ENCODE measurements at places on chromosomes 7 and 10.

- no peak for DNase-seq
Observed at GRCh38 chr7:1937252-1937605, 267.2 kb downstream of the ELFN1 start.

DNA sequence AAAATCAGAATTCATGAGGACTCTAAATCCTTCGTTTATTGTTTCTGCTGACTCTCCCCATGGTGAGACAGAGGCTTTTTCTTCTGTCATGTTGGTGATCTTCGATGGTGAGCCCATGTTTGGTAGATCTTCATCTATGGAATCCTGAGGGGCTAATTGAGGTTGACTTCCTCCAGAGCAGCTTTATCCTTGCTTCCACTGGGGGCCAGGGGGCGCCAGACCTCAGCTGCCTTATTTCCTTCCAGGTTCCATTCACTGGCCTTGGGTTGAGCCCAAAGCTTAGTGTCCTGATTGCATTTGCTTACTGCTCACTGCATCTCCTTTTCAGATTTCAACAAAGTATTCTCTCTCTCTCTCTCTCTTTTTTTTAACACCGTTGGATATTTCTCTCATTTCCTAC, 80.7 kb downstream of the GCC1 start:
- peak; percentile 72 for DNase-seq

DNA sequence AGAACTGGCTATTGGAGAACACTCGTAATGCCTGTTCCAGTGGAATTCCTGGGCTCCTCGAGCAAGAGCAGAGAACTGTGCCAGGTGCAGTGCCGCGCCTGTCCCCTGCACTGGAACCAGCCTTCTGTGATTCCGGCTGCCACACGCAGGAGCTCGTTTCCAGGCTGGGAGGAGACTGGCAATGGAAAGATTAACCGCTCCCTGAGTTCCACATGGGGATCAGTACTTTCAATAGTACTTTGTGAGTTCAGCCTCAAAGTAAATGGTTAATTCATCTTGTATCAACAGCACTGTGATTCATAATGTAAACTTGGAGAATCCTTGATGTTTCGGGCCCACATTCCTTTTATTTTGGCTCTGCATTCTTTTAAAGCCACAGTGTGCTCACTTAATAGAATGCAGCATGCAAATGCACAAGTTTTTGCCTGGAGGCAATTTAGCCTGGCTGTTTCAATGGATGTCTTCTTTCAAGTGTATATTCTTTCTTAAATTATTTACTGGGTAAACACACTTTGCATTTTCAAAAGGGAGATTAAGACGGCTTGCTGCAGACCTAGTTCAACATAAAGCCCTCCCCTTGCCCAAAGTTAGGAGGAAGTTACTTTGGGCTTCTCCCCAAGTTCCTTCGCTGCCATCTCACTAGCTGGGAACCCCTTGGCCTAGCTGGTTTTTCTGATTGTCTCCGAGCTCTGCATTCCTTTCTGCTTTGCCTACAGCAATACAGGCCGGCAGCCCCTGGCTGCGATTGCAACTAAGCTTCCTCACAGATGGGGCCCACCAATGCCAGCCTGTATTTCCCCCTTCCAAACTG, 138.1 kb upstream of the TCF7L2 start:
- DNase-seq = no peak

DNA sequence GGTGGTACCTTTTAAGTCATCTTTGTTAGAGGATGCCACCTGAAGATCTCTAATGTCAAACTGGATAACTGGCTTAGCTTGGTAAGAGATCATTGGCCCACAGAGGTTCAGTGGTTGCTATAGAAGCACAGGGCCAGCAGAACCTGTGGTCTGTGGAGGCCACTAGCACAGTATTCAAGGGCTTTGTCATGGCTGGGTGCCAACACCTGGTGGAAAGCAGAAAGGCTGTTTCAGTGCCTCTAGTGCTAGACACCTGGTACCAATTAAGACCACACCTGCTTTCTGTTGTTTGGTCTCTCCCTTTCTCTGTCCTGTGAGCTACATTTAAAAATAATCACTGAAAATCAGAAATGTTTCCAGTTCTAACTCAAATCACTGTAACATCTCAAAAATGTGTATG, 10.0 kb upstream of the PCGF5 start:
- DNase-seq = no peak

- no peak for DNase-seq
Observed at GRCh38 chr10:24681572-24682088, 42.1 kb downstream of the ARHGAP21 start.

GRCh38 chr7:69934144-69934903, 336.0 kb downstream of the AUTS2 start:
- DNase-seq = no peak

DNA sequence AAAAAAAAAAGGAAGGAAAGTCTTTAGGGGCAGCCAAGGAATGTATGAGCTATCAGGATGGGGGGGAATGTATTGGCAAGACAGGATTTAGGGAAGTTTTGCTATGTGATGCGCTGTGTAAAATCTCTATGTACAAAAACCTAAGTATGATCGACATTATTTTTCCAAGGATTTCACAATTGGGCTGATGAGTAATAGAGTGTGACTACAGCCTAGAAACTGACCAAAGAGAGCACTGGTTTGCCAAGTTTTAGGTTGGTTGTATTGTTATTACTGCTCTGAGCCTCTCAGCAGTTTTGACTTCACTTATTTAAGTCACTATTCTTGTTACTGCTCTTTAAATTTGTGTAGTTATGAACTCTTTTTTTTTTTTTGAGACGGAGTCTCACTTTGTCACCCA, 107.3 kb downstream of the NRCAM start:
- DNase-seq = no peak

GRCh38 chr7:49112222-49112621, 187.9 kb downstream of the CDC14C start:
- no peak for DNase-seq

DNA sequence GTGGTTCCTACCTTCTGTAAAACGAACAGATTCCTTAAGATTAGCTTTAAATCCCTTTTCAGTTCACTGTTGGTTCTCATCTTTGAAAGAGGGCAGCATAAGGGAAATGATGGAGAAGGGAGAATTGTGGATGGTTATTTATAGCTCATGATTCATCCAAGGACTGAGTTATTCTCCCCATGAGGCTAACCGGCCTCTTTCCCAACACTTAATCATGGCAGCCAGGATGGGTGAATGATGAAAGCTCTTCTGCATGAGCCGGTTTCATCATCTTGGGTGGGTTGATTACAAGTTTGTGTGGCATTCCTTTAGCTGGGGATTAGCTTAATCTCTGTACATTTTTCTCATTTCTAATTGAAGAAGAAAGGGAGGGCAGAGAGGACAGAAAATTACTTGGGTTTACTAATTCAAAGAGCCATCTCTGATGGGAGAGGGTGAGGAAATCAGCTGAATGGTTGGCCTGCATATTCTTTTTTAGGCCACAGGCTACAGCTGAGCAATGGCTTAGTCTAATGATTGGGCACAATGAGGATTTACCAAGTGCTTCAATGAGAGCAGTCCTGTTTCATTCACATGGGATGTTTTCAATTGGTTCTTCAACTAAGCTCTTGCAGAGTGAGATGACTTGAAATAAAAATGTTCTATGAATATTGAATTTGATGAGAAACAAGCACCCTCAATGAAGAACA, 250.0 kb downstream of the BMPER start:
- DNase-seq = no peak

GRCh38 chr10:63429281-63429680, 36.5 kb downstream of the JMJD1C start:
- DNase-seq = no peak

DNA sequence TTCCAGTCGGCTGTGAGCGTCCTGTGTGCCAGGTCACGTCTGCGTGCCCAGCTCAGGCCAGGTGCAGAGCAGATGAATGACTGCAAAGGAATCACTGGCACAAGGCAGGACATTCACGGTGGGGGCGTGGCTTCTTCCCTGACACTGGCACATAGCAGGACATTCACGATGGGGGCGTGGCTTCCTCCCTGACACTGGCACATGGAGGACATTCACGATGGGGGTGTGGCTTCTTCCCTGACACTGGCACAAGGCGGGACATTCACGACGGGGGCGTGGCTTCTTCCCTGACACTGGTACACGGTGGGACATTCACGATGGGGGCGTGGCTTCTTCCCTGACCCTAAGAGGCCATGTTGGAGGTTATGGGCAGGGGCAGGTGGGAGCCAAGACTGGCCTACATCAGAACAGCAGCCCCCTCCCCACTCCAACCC, 64.3 kb downstream of the MYL10 start:
- DNase-seq = no peak

DNA sequence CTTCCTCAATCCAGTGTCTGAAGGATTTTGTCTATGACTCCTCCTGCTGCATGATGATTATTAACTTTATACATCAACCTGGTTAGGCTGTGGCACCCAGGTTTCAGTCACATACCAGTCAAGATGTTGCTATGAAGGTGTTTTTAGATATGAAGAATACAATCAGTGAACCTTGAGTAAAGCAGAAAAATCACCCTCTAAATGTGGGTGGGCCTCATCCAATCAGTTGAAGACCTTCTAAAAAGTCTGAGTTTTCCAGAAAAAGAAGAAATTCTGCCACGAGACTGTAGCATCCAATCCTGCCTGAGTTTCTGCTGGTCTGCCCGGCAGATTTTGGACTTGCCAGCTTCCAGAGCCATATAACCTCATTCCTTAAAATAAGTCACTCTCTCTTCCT, 126.1 kb upstream of the FRMD4A start:
- DNase-seq = no peak

DNA sequence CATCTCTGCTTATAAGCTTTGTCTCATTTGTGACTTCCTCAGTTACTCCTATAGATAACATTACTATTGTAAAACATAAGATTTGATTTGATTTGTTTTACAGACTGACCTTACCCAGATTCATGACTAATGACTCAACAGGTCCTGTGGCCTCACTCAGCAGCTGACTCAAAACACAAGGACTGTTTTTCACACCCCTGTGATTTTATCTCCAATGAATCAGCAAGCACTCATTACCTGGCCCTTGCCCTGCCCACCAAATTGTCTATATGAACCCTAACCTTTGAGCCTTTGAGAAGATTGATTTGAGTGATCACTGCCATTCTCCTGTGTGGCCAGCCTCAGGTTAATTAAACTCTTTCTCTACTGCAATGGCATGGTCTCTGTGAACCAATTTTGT, 1064.6 kb upstream of the LRRTM3 start:
- DNase-seq = no peak

GRCh38 chr7:47095946-47096345, 486.0 kb downstream of the TNS3 start:
- no peak for DNase-seq

DNA sequence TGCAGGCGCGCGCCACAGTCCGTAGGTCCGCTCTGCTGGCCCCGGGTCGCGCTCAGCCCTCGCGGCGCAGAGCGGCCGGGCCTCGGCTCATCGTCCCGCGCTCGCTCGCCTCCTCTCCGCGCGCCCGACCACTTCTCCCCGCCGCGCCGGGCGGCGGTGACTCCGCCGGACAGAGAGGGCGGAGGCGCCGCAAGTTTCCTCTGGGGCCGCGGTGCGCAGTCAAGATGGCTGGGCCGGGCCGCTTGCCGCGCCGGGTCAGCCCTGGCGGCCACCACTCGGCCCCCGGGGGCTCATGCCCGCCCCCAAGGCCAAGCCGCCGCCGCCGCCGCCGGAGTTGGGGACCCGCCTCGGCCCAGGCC, 441 bp downstream of the FZD8 start:
- no peak for DNase-seq

DNA sequence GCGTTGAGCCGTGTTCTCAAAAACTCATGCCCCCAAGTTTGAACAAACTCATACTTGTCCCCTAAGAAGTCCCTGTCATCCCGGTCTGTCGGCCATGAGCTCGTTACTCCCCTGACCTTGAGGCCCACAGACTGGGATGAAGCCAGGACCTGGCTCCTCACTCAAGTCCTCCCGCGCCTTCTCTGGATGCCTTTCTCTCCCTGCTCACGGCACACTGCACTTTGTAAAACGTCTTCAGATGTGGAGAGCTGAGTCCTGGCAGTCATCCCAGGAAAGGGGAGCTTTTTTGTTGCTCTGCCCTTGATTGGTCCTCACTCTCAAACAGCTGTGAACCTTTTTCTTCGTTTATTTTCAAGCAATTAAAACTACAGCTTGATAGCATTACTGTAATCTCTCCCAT, 110.8 kb downstream of the JAZF1 start:
- DNase-seq = no peak

DNA sequence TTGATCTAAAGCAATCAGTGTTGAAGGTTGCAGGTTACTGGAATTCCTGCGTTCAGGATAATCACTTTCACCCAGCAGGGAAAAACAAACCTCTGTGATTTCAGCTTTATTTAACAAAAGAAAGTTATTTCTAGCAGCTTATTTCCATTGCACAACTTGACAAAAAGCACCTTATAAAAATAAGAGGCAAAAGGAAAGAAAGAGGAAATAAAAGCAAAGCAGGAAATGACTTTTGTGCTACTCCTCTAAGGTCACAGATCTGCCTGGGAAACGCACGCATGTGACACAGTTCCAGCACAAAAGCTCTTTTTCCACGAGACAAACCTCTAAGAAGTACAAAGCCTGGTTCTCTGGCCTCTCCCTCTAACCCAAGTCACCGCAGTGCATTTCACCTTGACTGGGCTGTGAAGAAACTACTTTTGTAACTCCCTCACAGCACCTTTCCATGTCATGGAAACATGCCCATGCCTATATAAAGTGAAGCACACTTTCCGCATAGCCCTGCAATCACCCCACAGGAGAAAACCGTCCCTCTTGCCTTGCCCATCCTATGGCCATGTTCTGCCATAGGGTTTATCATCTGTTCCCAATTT, 870 bp downstream of the ANK3 start:
- no peak for DNase-seq

- peak; percentile 90 for DNase-seq
Observed at GRCh38 chr10:30529373-30529998, 95.5 kb downstream of the MAP3K8 start.

DNA sequence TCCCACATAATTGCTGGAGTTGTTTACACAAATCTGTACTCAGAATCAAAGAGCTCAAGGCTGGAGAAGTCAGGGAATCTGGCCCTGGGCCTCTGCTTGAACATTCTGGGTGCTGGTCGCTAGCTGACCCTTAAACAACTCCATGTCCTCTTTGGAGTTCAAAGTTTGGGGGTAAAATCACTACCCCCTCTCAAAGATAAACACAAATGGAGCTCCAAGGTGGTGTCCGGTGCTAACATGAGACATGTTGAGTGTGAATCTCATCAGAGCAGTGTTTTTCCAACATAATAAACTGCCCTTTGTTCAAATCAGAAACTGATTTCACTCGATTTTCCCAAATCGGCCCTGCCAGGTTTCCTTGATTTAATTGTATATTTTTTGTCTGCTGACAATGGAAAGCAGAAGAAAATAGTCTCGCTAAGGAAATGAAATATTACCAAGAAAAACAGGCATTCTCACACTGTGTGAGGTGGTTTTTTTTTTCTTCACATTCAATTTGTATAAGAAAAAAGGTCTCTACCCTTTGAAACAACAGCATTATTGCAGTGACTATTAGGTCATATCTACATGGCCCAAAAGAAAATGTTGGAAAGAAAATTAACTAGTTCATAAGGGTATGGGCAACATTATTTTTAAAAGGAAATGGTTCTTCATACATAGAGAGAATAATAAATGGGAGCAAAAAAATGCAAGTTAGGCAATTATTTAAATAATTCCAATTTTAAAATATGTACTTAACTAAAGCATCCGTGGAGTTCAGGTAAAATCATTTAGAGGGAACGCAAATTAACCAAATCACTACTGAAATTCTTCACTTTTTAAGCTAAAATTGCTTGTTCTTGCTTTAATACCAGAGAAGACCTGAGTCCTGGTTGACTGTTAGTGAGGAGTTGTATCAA, 56.1 kb upstream of the CAPZA2 start:
- DNase-seq = no peak
